SJSA1 (cell line): ENCODE measurements at places on chromosomes 4 and X. TPM values are rescaled to one million over a fixed set of nuclear protein-coding genes. Genes with fewer than 3 reads are reported as not detected.

The GLRA3 gene
- total RNA-seq: not detected in 2 replicates

The ELOVL6 gene
- total RNA-seq: 10.5 and 11.9 TPM in 2 replicates

The BTK gene
- not detected in 2 replicates for total RNA-seq

The KLB gene
- not detected in 2 replicates for total RNA-seq

The HERC5 gene
- total RNA-seq: 4.9 and 6.6 TPM in 2 replicates

The PABPC1L2A gene
- not detected in 2 replicates for total RNA-seq

The NLGN3 gene
- total RNA-seq: not detected in 2 replicates

The USP26 gene
- not detected in 2 replicates for total RNA-seq

The MAGEC2 gene
- total RNA-seq: not detected in 2 replicates

The DMP1 gene
- not detected in 2 replicates for total RNA-seq

The BEX3 gene
- 303 and 319 TPM in 2 replicates for total RNA-seq

The TENM3 gene
- 42.6 and 90.5 TPM in 2 replicates for total RNA-seq

The MAGED1 gene
- total RNA-seq: 117 and 129 TPM in 2 replicates

The SSX2 gene
- total RNA-seq: not detected in 2 replicates

The PRSS12 gene
- 9.7 and 15.6 TPM in 2 replicates for total RNA-seq

The MSMO1 gene
- 25.9 and 30.5 TPM in 2 replicates for total RNA-seq

The ANOS1 gene
- total RNA-seq: 3.5 and 9.3 TPM in 2 replicates
